Activated CD4-positive, alpha-beta T cell treated with anti-CD3 and anti-CD28 coated beads, Interleukin-2, amount 10 ng/mL, durations not matched to agents 7 days and 5 days (primary cell): ENCODE measurements at places on chromosomes 13 and 19.

DNA sequence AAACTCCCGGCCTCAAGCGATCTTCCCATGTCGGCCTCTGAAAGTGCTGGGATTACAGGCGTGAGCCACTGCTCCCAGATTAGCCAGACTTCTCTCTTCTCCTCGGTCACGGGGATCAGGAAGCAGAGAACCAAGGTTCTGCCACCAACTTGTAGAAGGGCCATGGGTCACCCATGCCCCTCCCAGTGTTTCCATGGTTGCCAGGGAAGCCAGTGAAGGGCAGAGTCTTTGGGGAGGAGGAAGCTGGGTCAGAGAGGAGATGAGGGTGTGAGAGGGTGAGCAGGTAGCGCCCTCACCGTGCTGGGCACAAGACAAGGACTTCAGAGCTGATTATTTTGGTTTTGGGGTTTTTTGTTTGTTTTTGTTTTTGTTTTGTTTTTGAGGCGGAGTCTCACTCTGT is 77.1 kb downstream of the GNG7 start:
- no peak for DNase-seq

DNA sequence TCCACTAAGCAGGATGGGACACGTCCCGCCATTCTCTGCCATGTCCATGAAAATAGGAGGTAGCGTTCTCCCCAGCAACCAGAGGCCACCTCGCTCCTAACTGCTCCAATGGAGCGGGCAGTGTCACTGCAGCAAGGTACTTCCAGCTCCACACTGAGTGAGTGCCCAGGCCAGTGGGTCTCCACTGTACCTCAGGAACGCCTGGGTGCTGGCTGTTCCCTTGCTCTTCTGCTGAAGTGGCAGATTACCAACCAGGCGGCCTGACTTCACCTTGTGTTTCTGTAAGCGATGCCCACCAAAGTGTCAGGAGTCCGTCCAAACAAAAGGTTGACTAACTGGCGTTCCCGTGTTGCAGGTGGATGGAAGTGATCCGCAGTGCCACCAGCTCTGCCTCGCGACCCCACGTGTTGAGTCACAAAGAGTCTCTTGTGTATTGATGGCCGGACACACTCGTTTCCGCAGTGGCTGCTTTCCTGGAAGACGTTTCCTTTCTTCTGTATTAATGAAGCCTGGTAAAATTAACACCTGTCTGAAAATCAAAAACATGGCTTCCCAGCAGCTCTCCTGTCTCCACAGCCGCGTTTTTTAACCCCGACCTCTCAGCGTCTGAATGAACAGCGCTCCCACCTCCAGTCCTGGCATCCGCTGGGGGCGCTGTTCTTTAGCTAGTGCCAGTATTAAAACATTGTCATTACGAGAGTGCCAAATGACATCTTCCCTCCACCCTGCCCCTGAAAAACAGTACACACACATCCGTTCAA is 128.8 kb downstream of the STK24 start:
- DNase-seq: no peak

- DNase-seq: peak; percentile 70
These were observed 103.2 kb downstream of the GADD45B start for GRCh38 chr19:2578901-2579677.

GRCh38 chr19:3324405-3324856 is 42.0 kb upstream of the NFIC start:
- peak; percentile 79 for DNase-seq

DNA sequence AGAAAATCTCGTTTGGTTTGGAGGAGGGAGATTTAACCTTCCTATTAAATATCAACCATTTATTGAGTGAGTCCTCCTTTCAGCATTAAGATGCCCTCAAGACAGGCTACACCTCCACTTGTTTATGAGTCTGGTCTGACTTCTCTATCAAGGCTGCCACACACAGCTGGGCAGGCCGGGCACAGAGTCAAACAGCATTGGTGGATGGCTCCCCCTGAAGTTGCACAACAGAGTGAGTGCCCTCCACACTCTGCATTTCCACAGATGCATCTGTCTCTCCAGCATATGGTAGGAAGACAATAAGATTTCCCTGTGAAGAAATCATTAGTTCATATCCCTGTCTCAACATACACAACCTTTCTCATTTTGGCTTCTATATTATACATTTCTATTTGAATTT is 31.4 kb downstream of the PHF11 start:
- no peak for DNase-seq

GRCh38 chr19:15570420-15570819 is 44.6 kb upstream of the CYP4F8 start:
- DNase-seq: no peak

DNA sequence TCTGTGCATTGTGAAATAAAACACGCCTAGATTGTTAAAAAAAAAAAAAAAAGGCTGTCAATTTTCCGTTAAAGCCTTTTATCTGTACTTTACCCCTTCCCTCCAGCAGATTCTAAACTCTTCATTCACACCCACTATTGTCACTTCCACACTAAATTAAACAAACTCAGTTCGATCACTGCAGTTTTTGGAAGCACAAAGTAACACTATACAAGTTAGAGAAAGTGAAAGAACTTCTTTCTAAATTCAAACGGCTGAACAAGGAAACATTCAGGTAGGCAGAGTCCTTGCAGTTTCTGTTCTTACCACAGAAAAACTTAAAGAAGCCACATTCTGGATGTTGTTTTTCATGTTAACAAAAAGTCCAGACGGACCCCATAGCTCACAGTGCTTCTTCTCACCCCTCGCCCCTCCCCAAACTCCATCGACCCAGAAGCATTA is 27.5 kb upstream of the UBE2L5 start:
- DNase-seq: peak; percentile 53

DNA sequence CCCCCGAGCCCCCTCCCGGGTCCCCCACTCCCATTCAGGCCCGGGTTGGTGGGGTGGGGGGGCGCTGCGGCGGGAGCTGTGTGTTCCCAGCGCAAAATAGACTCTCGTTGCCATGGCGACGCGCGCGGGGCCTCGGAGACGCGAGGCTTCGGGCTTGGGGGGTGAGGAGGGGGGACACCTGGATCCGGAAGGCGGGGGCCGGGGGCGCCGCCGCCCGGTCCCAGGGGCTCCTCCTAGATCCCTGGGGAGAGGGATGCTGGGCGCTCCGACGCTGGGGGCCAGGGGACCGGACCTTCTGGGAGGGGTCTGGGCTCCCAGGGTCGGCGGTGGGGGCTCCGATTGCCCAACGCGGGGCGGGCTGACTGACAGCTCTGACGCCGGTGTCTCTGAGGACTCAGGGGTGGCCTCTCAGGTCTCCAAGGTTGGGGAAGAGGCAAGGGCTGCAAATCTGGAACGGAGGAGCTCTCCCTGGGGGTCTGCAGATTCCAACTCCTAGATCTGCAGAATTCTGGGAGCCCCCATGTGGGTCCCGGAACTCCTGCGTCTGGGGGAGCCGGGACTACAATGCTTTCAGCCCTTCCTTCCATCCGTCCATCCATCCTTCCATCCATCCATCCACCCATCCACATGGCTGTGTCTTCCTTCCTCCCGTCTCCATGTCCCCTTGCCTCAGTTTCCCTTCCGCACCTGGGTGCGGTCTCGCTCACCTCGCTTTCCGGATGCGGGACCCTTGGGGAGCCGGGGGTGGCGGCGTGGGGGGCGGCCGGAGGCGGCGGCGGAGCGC is 9.1 kb upstream of the SHISA7 start:
- DNase-seq: no peak

- no peak for DNase-seq
These were observed 391.5 kb upstream of the DACH1 start for GRCh38 chr13:72258340-72258981.

- DNase-seq: no peak
These were observed 1225.7 kb upstream of the MIR17HG start for GRCh38 chr13:90121784-90122183.

- no peak for DNase-seq
These were observed 156.6 kb downstream of the IRS2 start for GRCh38 chr13:109629737-109630136.

- peak; percentile 19 for DNase-seq
These were observed 53.3 kb downstream of the PARP4 start for GRCh38 chr13:24459234-24459633.

GRCh38 chr13:32911506-32911905 is 104.7 kb upstream of the KL start:
- peak; percentile 62 for DNase-seq

DNA sequence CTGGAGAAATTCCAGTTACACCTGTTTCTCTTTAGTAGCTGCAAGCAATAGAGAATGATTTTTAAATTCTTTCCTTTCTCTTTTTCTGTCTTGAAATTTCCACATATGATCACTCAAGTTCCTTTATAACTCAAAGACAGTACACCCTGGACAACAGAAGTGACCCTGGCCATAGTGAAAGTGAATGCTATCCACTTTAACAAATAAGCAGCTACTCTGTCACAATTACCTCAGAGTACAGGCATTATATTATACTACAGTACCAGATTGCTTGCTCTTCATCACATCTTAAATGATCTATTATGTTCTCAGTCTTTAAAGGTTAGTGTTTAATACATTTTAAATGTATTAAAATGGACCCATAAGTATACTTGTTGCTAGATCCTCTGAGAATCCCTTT is 136.2 kb downstream of the KLF12 start:
- no peak for DNase-seq

- no peak for DNase-seq
These were observed 13.3 kb downstream of the CDC16 start for GRCh38 chr13:114248011-114248410.

DNA sequence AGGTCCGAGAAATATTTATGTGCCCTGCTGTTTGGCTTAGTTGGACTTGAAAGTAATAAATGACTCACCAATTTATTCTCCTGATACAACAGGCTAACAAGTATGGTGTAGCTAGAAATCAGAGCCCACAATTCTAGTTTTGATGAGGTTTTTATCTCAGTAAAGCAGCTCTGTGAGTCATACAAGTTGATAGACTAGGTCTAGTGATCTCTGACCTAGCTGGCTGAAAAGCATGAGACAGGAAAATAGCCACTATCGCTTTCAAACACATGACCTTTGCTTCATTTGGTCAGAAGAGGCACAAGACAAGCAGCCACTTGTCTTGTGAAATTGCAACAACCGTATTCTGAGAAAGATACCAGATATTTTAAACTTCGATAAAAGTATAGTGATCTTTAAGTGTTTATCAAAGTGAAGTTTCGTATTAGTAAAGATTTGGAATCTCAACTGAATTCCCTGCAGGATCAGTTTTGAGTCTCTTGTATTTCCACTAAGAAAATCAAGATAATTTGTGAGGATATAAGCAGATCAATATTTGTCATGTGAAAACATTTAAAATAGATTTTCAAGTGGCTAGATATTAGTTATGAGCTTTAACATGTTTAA is 126.7 kb downstream of the MAB21L1 start:
- DNase-seq: no peak

DNA sequence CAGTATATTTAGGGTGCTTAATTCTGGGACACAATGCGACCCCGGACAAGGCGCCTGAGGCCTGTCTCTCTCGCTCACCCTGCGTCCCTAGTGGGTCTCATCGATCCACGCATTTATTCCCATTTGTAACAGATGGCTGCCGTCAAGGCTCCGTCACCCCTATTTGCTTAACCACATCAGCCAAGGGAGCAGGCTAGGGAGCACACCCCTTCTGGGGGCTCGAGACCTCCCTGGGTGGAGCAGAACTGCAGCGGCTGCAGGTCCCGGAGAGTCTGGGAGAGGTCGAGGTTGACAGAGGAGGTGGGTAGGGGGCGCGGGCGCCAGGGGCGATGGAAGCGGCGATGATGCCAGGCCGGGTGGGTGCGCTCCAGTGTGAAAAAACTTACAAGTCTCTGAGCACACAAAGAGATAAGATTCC is 507 bp downstream of the ALG5 start:
- DNase-seq: peak; percentile 18

GRCh38 chr13:73467125-73467524 is 408.3 kb downstream of the KLF5 start:
- DNase-seq: no peak

- no peak for DNase-seq
These were observed 234.7 kb downstream of the TSHZ3 start for GRCh38 chr19:31114585-31114984.

GRCh38 chr19:58474997-58475713 is 997 bp upstream of the ZNF446 start:
- DNase-seq: no peak

- DNase-seq: no peak
These were observed 457.6 kb upstream of the GPC6 start for GRCh38 chr13:92769046-92769445.

DNA sequence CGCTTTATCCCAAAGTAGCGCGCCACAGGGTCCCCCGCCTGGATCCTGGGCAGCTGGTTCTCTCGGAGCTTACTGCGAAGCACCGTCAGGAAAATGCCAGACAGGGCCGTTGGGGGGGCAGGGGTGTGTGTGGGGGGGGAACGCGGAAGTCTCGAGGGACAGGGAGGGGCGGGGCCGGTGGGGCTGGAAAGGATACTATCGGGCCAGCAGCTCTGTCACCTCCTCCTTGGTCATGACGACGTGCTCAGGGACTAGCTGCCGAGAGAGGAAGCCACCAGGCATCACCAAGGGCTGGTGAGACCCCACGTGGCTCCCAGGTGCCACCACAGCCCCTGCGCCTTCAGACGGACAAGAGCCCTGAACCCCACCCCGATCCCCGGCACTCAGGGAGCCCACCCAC is 5.3 kb downstream of the POLR2E start:
- no peak for DNase-seq

DNA sequence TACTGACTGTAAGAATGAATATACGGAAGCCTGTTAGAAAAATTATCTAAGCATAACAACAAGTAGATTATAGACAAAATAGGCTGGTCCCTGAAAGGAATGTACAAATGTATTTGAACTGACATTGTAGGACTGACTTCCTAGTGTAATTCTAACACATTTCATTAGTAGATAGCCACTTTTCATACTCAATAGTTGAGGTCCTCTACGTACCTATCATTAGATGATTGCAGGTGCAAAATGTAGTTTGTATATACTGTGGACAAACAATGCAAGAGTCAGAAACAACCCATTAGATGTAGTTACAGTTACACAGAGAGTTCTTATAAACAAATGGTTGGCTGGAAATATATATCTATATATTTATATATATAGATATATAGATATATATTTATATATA is 402.3 kb upstream of the SLITRK6 start:
- no peak for DNase-seq

- no peak for DNase-seq
These were observed 1189.2 kb downstream of the EFNB2 start for GRCh38 chr13:105346141-105346775.

- no peak for DNase-seq
These were observed 3.6 kb downstream of the ZIC5 start for GRCh38 chr13:99967869-99968520.

DNA sequence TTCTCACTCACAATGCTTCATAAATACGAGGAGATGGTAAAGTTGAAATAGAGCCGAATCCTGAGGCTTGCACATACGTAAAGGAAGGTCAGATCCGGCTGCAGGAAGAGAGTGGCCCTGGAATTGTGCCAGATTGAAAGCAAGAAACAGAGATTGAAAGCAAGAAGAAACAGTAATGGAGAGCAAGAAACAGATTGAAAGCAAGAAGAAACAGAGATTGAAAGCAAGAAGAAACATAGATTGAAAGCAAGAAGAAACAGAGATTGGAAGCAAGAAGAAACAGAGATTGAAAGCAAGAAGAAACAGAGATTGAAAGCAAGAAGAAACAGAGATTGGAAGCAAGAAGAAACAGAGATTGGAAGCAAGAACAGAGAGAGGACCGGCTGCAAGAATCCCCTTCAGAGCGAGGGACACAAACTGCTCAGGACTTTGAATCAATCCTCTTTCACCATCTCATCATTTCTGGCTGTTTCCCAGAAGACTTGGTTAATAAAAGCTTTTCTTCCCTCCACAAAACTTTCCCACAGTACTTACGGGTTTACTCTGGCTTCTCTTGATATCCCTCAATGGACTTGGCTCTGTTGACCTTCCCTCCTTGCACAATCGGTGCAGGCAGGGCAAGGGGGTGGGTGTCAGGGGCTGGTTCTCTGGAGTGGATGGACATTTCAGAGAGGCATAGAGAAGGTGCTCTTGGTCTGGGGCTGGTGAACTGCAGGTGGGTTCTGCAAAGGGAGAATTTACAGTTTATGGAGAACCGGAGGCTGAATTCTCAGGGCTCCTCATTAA is 25.5 kb downstream of the OR7A5 start:
- DNase-seq: no peak
